ENCODE measurements at places on chromosomes 5 and 9. TPM values are rescaled to one million over a fixed set of nuclear protein-coding genes. Genes with fewer than 3 reads are reported as not detected.

CARTPT gene
- not detected for total RNA-seq

IRX1 gene
- total RNA-seq, result not detected

GABRA1 gene
- not detected for total RNA-seq

WNT8A gene
- total RNA-seq, result not detected

PCA3 gene
- not detected for total RNA-seq

FOXD4L6 gene
- 0.09 TPM for total RNA-seq

IFNA2 gene
- total RNA-seq, result not detected

PCDHB14 gene
- 0.85 TPM for total RNA-seq

HAVCR1 gene
- total RNA-seq, result not detected

CCDC152 gene
- total RNA-seq, result 1.6 TPM

KIF24 gene
- 0.55 TPM for total RNA-seq

TNFAIP8 gene
- total RNA-seq, result 44.8 TPM

SLC6A19 gene
- total RNA-seq, result not detected

MEGF9 gene
- total RNA-seq, result 13.5 TPM

SPINK7 gene
- not detected for total RNA-seq

WWC1 gene
- total RNA-seq, result 1.8 TPM

MSMP gene
- not detected for total RNA-seq

PKD2L2 gene
- not detected for total RNA-seq

IFNA13 gene
- total RNA-seq, result not detected

SCGB3A1 gene
- not detected for total RNA-seq

CCL28 gene
- total RNA-seq, result 0.43 TPM

KLF9 gene
- total RNA-seq, result 102 TPM

PTGDS gene
- total RNA-seq, result 2.3 TPM

CER1 gene
- not detected for total RNA-seq

KIF4B gene
- total RNA-seq, result under 0.01 TPM

C9orf152 gene
- not detected for total RNA-seq

PDZD2 gene
- total RNA-seq, result 0.43 TPM

GNA14 gene
- 0.57 TPM for total RNA-seq

ADGRD2 gene
- not detected for total RNA-seq

TAF11L3 gene
- total RNA-seq, result not detected

SLCO6A1 gene
- total RNA-seq, result not detected

SOHLH1 gene
- total RNA-seq, result not detected

SPINK6 gene
- 15.6 TPM for total RNA-seq

SPAAR gene
- 0.18 TPM for total RNA-seq

EGFL7 gene
- 15.6 TPM for total RNA-seq

PLGRKT gene
- 9.7 TPM for total RNA-seq

NSG2 gene
- not detected for total RNA-seq

IL5 gene
- not detected for total RNA-seq

CDKN2A gene
- 9.5 TPM for total RNA-seq

PDCD1LG2 gene
- total RNA-seq, result 2.6 TPM

RMRP gene
- total RNA-seq, result 90,129 TPM

PFN3 gene
- total RNA-seq, result not detected

KIF20A gene
- 8.8 TPM for total RNA-seq

FOXD4L3 gene
- not detected for total RNA-seq

CXCL14 gene
- total RNA-seq, result 0.37 TPM

PALM2AKAP2 gene
- 9.7 TPM for total RNA-seq

LRRC19 gene
- not detected for total RNA-seq

F2RL2 gene
- 5.4 TPM for total RNA-seq

PRRX2 gene
- 23.2 TPM for total RNA-seq

Measured in smooth muscle cell of bladder (primary cell).